ENCODE measurements at places on chromosomes 7 and 10.
A peak's percentile ranks its signal among the peaks of the same experiment; 100 is the strongest.

GRCh38 chr10:59090817-59091622 is 85.4 kb upstream of the PHYHIPL start:
- DNase-seq = no peak

DNA sequence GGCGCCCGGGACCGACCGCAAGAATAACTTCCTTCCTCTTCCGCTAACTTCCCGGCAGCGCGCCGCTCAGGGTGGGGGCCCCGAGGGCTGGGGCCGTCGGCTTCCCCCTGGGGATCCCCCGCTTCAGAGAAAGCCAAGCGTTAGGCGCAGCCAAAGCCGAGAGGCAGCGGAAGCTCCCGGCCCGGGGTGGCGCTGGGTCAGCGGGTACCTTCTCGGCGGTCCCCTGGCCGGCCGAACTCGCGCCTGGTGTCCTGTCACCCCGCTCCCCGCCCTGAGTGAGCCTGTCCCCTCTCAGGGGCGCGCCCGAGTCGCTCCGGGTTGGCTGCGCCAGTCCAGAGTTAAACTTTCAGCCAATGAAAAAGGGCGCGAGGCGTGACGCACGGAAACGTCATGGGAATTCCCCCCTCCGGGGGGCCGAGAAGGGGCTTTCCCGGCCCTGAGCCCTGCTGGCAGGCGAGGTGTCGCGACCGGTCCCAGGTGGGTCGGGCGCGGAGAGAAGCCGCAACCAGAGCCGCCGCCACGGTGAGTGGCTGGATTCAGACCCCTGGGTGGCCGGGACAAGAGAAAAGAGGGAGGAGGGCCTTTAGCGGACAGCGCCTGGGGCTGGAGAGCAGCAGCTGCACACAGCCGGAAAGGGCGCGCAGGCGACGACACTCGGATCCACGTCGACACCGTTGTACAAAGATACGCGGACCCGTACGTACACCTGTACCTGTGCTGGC is 1.3 kb upstream of the NFKB2 start:
- DNase-seq = peak; percentile 99

GRCh38 chr7:95549818-95550529 is 46.3 kb downstream of the PDK4 start:
- DNase-seq = no peak

DNA sequence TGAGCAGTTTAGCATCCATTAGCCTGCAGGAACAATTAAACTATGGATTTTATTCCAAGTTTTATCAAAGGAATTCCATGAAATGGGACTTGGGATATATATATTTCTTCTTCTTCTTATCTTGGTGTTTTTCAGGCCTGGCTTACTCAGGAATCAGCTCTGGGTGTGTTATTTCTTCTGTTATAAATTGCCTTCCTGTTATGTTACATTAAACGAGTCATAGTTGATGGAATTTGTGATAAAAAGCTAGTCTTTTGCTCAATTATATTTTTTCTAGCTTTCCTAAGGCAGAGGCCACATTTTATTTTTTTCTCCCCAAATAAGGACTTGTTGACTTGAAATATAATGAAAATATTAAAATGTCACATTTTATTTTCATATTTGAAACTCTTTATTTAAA is 141.3 kb downstream of the EPC1 start:
- DNase-seq = no peak

DNA sequence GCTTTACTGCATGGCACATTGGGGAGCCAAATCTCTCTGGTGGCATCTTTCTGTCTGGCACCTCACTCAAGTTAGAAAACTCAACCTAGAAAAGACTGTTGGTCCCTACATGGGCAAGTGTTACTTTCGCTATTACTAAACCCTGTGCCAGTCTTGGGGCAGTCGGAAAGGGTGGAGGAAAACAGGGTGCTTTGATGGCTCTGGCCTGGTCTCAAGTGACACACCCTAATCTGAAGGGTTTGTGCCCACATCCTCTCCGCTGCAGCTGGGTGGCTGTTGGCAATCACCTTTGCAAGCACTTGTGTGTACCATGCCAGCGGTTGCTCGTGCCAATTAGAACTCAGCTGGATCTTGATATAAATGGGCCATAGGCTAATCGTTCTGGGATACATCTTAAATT is 159.8 kb upstream of the ITGB1 start:
- peak; percentile 84 for DNase-seq

DNA sequence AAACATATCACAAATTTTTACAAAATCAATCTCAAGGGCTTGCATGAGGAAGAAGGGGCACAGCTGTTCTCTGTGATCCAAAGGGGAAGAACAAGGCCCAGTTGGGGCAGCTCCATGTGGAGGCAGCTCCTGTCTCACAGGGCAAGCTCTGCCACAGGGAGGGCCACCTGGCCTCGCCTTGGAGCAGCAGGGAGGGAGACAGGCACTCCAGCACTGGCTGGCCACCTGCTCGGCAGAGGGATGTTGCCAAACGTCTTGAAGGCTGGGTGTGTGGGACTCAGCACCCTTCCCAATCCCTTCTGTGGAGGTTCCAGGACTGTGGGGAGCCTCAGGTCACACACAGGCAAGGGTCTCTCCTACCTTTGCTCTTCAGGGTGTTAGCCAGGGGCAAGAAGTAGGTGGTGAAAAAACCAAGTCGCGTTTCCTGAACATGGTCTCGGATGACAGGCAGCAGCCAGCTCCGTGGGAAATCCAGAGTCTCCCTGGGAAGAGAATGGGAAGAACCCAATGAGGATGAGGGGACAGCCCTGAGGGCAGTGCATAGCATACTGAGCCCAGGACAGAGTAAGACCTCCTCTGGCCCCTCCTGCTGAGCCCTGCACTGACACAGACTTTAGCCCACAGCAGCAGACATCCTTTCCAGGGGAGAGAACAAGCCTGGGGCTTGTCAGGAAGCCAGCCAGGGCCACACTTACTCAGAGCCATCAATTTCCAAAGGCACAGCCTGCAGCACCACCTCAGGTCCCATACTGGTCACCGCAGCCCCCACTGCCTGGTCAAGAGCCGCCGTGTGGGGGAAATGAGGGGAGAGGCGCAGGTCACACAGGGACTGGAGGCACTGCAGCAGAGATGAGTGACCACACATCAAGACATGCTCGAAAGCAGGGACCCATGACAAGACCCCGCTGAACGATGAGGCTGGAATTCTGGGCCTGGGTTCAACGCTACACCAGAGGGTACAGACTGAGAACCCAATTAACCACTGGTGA is 21.9 kb downstream of the RRP12 start:
- DNase-seq = no peak

DNA sequence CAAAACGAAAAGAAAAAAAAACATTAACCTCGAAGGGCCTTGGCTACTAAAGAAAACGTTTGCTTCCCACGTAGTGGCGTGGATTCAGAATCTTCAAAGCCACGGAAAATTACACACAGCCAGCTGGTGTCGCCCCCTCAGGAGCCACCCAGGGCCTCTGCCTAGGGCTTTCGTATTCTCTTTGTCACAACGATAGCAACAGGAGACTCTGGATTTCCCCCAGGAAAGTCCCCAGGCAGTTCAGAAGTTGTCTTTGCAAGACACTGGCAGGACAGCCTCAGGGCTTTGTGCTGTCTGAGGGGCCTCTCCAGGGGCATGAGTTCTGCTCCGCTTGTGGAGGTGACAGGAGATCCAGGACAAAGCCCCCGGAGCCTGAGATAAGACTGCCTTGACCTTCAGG is 150.2 kb upstream of the INSYN2A start:
- no peak for DNase-seq

- DNase-seq = no peak
These were observed 108.0 kb downstream of the LRRTM3 start for GRCh38 chr10:67033878-67034277.

DNA sequence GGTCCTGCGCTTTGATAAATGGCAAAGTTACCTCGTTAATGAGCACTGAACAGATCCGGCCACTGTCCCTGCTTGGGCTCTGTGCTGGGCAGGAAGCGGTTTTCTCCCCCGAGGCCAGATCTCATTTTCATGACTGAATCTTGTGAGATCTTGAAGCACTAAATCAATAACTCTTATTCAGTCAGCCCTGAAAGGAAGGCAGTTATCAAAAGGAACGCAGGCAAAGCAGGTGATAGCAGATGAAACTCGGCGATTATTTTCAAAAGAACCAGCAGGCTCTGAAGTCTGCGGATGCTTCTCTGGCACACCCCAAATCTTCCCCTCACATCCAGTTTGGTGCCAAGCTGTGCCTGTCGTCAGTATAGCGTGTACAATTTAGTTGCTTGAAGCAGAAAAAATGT is 228.7 kb downstream of the BAMBI start:
- DNase-seq = no peak

DNA sequence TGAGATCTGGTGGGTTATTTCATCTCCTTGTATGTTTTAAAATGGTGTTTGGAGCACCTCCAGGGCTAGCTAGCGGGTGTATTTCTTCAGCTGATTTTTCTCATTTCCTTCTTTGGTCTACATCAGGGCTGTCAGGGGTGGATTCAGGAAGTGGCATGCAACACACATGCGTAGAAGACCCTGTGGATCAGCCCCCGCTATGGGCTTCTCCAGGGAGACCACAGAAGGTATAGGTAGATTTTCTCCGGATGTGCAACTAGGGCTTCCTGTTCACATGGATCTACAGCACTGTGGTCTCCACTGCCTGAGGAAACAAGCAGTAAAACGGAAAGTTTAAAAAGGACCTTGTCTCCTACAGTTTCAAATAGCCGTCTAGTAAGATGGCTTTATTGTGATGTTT is 10.4 kb downstream of the NUB1 start:
- DNase-seq = peak; percentile 79

GRCh38 chr7:129821476-129821875 is 131.3 kb downstream of the UBE2H start:
- DNase-seq = no peak

GRCh38 chr7:4245866-4246470 is 436.1 kb upstream of the FOXK1 start:
- no peak for DNase-seq

GRCh38 chr7:139721417-139721816 is 56.4 kb downstream of the HIPK2 start:
- DNase-seq = no peak

DNA sequence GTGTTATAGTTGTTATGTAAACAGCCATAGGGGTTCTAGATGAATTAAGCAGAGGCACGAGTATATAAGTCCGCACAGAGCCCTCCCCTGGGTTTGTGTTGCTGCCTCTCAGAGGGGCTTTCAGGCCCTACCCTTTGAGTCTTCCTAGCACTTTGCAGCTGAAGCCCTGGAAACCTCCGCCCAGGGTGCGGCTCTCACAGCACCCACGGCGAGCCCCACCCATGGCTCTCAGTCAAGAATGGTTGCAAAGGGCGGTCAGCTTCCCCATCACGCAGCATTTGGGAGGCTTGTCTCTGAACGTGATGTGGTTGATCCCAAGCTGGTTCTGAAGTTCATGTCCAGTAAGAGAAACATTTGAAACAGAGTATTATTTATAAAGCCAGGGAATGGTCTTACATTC is 18.8 kb upstream of the INSIG1 start:
- DNase-seq = no peak

GRCh38 chr7:75931680-75932079 is 16.7 kb downstream of the POR start:
- no peak for DNase-seq

GRCh38 chr10:58086144-58086762 is 181.4 kb downstream of the IPMK start:
- no peak for DNase-seq

DNA sequence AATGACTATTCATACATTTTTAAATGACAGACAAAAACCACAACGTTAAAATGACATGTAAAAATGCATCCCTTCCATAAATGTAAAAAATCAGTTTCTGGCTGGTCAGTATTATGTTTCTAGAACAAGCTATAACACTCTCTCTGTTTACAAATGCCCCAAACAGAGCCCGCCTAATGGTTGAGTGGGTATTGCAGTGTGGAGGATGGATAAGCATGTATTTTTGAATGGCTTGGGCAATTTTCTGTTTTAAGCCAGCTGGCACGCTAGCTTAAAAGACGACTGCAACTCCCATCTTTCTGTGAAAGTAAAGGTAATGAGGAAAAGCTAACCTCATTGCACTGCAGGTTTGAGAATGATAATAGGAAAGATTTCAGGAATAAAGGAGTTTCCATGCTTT is 430.7 kb downstream of the PARD3 start:
- DNase-seq = no peak

GRCh38 chr7:119197877-119198527 is 973.5 kb downstream of the ANKRD7 start:
- DNase-seq = no peak

- peak; percentile 7 for DNase-seq
These were observed 373.5 kb downstream of the KCNMA1 start for GRCh38 chr10:77264107-77264506.

DNA sequence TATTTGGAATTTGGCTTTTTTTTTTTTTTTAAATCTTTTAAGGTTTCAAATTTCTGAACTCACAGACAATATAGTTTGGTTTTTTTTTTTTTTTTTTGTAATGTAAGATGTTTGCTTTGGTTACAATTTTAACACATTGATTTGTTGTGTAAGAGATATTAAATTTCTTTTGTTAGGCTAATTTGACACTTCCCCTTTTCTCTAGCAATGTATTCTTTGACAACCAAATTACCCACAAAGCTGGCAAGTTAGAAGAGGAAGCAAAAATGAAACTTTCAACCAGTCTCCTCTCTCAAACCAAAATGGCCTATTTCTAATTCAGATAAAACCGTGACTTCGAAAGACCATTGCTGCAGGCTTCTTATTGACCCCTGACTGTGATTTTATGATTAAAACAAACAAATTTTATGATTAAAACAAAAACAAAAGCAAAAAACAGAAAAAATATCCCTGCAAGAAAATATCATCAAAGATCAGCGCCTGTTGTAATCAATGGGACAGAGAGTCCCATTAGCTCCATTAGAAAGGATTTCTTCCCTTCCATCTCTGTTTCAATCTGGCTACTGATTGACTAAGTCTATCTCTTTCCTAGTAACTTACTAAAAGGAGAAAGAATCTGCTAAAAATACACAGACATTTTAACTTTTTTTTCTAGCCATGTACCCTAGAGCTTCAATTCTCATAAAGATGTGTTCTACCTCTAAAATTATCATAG is 489.2 kb downstream of the MDFIC start:
- DNase-seq = no peak

GRCh38 chr10:90780488-90780887 is 77.4 kb downstream of the HTR7 start:
- DNase-seq = no peak

- no peak for DNase-seq
These were observed 41.0 kb upstream of the AMPH start for GRCh38 chr7:38671911-38672905.

DNA sequence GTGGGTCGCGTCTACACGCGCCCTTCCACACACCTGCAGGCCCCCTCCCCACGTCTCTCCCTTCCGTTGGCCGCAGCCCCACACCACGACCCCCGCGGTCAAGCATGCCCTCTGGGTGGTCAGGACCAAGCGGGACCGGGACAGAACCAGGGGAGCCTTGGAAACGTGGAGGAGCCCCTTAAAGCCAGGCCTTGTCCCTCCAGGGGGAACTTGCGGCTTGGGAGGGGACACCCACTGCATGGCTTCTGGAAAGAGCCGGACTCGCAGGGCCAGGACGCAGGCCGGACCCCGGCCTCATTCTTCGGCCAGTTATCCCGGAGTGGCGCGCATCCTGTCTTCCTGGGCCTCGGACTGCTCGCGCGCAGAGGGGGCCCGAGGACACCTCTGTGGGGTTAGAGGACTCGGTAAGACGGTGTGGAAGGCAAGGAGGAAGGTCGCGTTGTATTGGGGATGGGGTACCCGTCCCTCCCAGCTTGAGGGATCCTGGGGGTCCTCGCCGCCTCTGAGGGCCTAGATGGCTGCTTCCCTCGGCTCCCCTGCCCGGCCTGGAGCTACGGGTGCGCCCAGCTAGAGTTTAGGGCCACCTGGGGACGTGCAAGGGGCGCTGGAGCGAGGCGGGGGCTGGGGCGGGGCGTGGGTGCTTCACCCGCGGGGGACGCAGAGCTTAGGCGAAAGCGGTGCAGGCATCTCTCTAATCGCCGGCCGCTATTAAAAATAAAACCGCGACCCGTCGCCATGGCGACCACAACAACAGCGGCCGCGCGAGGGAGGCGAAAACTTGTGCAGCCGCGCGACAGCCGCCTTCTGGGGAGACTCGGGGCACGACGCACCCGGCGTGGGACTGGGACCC is 1.8 kb upstream of the PDGFA start:
- DNase-seq = peak; percentile 38

Data from CD4-positive, alpha-beta T cell treated with Interleukin-12 subunit alpha and Interleukin-12 subunit beta, for 1 hour (primary cell).